Airway epithelial cell (primary cell): ENCODE measurements at places on chromosomes 7 and 10. TPM values are rescaled to one million over a fixed set of nuclear protein-coding genes. Genes with fewer than 3 reads are reported as not detected.

The OR6B1 gene
- total RNA-seq = not detected in 2 replicates

The NOC3L gene
- total RNA-seq = 13.8 and 18.5 TPM in 2 replicates

The MKI67 gene
- total RNA-seq = 20.3 and 31.2 TPM in 2 replicates

The TAS2R41 gene
- total RNA-seq = not detected in 2 replicates

The LLCFC1 gene
- total RNA-seq = not detected in 2 replicates

The OR13A1 gene
- not detected in 2 replicates for total RNA-seq

The DEPP1 gene
- 0.70 and 2.6 TPM in 2 replicates for total RNA-seq

The BAMBI gene
- 3.4 and 4.0 TPM in 2 replicates for total RNA-seq

The NKX1-2 gene
- total RNA-seq = 3.3 and 4.0 TPM in 2 replicates

The FKBP6 gene
- total RNA-seq = not detected in 2 replicates

The HMX2 gene
- total RNA-seq = not detected in 2 replicates

The NDUFB8 gene
- 269 and 275 TPM in 2 replicates for total RNA-seq

The NPC1L1 gene
- total RNA-seq = not detected in 2 replicates

The ADIRF gene
- 47.0 and 63.1 TPM in 2 replicates for total RNA-seq

The TRIM50 gene
- not detected in 2 replicates for total RNA-seq

The CHST15 gene
- 15.0 and 19.7 TPM in 2 replicates for total RNA-seq

The ADCY1 gene
- total RNA-seq = 0.05 and 0.07 TPM in 2 replicates

The DRGX gene
- total RNA-seq = not detected in 2 replicates

The BICC1 gene
- total RNA-seq = 4.7 and 5.1 TPM in 2 replicates

The SPRN gene
- total RNA-seq = not detected in 2 replicates

The TSPAN14 gene
- 62.6 and 70.0 TPM in 2 replicates for total RNA-seq

The IKZF1 gene
- total RNA-seq = not detected in 2 replicates

The PLAU gene
- 167 and 177 TPM in 2 replicates for total RNA-seq

The GLCCI1 gene
- total RNA-seq = 1.7 and 4.8 TPM in 2 replicates

The CNPY1 gene
- not detected in 2 replicates for total RNA-seq

The SFTPA1 gene
- total RNA-seq = not detected in 2 replicates

The SCART1 gene
- total RNA-seq = 0.51 and 0.63 TPM in 2 replicates
